ENCODE measurements at places on chromosomes 4 and X.
A peak's percentile ranks its signal among the peaks of the same experiment; 100 is the strongest.

- no peak for DNase-seq
Measured at GRCh38 chr4:81898862-81899504, 427.3 kb upstream of the RASGEF1B start.

GRCh38 chr4:69714086-69714485, 46.3 kb downstream of the SULT1B1 start:
- no peak for DNase-seq

- DNase-seq = no peak
Measured at GRCh38 chrX:54785901-54786300, 12.2 kb downstream of the ITIH6 start.

GRCh38 chrX:33330798-33331197, 119.4 kb upstream of the DMD start:
- DNase-seq = no peak

GRCh38 chrX:131279617-131280016, 9.5 kb downstream of the IGSF1 start:
- DNase-seq = no peak

DNA sequence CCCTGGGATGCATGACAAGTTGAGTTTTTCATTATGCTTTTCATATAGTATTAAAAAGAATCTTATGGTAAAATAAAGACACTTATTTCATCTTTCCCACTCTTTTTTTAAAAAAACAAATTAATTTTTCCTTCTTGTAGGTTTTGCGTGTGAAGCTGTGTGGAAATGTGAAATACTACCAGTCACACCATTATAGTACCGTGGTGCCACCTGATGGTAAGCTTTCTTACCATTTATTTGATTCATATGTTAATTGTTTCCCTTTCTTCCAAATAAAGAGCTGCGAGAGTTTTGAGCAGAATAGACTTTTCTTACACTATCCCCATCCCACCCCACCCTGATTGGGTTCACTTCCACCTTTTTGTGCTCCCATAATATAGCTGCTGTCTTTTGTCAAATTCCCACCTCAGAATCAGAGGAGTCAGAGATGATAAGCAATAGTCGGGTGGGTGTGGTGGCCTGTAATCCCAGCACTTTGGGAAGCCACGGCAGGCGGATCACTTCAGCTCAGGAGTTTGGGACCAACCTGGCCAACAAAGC, 44.3 kb downstream of the CASP6 start:
- peak; percentile 4 for DNase-seq

DNA sequence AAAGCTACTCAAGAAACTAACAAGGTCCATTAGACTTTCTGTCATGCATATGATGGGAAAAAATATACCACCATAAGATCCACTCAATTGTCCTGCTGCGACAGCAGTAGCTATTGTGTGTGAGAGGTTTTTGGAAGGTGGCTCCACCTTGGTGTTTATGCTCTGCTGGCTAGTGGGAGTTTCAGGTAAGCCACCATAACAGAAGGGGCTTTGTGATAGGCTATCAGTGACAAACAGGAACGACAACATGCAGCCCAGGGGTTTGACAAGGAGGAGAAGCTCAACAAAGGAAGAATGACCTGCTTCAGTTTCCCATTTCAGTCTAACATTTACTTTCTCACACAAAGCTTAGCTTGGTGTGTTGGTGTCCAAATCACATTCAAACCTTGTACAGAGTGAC, 182.6 kb downstream of the ATOH1 start:
- no peak for DNase-seq

DNA sequence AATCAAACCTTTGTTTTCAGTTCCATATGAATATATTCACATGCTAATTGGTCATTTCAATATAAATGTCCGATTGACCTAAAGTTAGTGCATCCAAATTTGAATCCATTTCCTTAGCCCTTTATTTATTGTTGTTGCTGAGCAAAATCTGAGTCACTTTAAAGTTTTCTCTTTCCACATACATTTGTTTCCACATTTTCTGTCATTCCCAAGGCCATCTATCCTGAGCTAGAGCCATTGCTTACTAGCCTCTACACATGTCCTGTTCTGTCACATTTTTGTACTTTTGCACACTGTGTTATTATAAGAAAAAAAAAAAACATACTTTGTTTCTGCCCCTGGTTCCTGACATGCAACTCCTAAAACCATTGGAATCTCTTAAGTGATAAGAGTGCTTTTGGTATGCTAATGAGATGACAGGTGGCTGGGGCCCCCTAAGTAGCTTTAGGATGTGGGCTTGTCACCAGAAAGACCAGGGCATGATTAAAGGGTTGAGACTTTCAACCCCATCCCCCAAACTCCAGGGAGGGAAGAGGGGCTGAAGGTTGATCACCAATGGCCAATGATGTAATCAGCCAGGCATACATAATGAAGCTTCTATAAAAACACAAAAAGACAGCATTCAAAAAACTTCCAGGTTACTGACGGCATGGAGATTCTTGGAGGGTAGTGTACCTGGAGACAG, 353.3 kb upstream of the MAGEB16 start:
- no peak for DNase-seq

DNA sequence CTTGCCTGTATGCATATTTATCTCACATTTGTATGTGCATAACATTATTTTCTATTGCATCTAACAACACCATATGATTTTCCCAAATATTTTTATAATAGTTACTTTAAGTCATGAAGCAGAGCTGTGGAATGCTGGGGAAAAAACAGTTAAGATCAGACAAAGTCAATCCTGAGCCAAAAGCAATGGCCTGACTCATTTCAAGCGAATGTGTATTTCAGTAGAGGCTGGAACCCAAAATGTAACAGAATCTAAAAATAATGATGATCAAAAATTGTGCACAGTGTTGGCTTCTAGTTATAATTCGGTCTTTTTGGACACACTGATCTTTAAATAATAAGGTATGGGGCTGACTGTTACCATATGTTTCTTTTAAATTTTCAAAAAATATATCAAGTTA, 516.2 kb upstream of the ADGRL3 start:
- DNase-seq = no peak

All from LNCaP clone FGC (cell line).